ENCODE measurements at places on chromosomes 16 and 17.
A peak's percentile ranks its signal among the peaks of the same experiment; 100 is the strongest.

- no peak for DNase-seq
Observed at GRCh38 chr16:72149676-72150464, 22.1 kb downstream of the PMFBP1 start.

DNA sequence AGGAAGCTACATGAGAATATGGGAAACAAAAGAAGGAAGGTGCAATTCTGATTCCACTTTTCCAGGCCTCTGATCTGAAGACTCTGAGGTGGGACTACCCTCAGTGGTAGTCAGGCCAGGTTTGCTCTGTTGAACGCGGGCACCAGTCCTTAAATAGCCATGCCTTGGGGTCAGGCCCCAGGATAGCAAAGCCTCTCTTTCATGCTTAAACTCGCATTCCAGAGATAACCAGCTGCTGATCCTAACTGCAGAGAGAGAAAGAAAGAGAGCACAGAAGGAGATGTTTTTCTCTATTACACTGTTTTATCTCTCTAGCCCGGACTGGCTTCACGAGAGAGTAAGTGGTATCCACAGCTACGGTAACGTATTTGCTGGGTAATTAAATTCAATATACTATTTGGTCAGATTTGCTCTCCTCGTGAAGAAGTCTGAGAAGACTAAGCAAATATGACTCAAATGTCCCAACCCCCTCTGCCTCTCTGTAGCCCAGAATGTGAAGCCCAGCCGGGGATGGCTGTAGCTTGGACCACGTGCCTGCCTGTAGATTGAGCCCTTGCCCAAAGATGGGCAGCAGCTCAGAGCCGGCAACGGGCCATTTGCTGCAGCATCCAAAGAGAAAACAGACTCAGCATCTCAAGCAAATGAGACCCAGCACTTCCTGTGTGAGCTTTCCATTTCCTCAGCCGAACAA lies 122.2 kb downstream of the SMG6 start:
- peak; percentile 95 for DNase-seq

DNA sequence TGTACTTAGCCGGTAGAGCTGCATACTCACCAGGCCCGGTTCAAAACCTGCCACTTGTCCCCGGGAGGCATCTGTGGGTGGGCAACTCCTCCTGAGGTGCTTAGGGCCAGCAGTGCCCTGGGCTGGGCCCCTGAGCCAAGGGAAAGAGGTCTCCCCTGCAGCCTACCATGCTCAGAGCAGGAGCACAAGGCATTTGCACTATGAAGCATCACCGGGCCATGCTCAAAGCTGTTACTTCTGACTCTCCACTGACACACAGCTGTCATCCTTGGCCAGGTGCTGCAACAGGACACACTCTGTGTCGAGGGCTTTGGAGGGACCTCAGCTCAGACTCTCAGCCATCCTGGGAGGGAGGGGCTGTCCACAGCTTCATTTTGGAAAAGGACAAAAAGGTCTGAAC lies 37.2 kb downstream of the SLC38A8 start:
- no peak for DNase-seq

- DNase-seq = peak; percentile 86
Observed at GRCh38 chr17:20010099-20010863, 1.1 kb downstream of the SPECC1 start.

- no peak for DNase-seq
Observed at GRCh38 chr16:57566436-57566835, 24.0 kb downstream of the ADGRG5 start.

- no peak for DNase-seq
Observed at GRCh38 chr17:21059761-21060160, 16.9 kb upstream of the USP22 start.

DNA sequence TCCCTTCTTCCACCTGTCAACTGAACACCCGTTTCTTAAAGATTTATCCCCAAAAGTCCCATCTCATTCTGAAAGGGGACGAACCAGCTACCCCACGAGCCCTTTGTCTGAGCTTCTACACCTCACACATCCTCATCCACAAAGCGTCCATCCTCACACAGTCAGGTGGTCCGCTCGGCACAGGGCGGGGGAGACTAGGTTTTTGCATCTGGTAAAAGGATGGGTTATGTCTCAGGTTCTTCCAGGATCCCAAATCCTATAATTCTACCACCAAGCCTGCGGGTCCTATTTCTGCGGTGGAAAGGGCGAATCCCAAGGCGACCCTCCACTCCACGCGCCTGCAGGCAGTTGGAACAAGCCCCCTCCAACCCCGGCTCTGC lies 458 bp downstream of the GFOD2 start:
- DNase-seq = no peak

DNA sequence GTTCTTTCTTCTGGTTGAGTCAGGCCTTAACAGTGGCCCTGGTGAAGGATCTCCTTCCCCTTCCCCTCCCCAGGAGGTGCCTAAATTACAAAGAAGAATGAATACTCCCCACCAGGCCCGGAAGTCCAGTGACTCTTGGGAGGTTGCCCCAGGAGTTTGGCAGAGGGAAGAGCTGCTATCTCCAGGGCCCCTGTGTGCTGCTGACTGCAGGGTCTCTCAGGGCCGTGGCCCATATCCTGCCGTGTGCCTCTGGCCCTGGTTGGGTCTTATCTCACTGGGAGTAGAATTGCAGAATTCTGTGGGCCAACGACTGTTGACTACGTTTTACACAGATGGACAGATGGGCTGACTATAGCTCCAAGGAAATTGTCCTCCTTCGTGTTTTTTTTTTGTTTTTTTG lies 28.0 kb downstream of the AKAP1 start:
- no peak for DNase-seq

GRCh38 chr17:10316801-10317542 lies 55.8 kb downstream of the MYH13 start:
- DNase-seq = no peak

- DNase-seq = peak; percentile 25
Observed at GRCh38 chr17:27760069-27760885, 40.1 kb downstream of the NOS2 start.

GRCh38 chr17:18257982-18258355 lies 569 bp downstream of the FLII start:
- DNase-seq = peak; percentile 84

DNA sequence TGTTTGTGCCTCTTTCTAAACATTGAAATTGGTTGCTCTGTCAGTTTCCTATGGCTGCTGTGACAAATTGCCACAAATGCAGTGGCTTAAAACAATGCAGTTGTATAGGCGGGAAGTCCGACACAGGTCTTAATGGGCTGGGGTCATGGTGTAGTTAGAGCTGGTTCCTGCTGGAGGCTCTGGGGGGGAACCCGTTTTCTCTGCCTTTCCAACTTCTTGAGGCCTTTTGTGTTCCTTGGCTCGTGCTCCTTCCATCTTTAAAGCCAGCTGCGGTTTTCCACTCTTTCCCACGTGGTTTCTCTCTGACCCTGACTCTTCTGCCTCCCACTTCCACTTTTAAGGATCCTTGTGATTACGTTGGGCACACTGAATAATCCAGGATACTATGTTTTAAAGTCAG lies 12.5 kb downstream of the EPN2 start:
- no peak for DNase-seq

GRCh38 chr17:45036691-45037090 lies 14.7 kb downstream of the DCAKD start:
- DNase-seq = no peak

GRCh38 chr17:13027246-13027645 lies 9.4 kb upstream of the ELAC2 start:
- DNase-seq = peak; percentile 12

- no peak for DNase-seq
Observed at GRCh38 chr16:87696726-87697125, 69.1 kb downstream of the KLHDC4 start.

GRCh38 chr17:78128551-78129350 lies at the start of gene TMC6:
Gene TMC6 (minus strand): TSS chr17:78128755. CDS start chr17:78126832, 1,923 bp downstream.
- no peak for DNase-seq

DNA sequence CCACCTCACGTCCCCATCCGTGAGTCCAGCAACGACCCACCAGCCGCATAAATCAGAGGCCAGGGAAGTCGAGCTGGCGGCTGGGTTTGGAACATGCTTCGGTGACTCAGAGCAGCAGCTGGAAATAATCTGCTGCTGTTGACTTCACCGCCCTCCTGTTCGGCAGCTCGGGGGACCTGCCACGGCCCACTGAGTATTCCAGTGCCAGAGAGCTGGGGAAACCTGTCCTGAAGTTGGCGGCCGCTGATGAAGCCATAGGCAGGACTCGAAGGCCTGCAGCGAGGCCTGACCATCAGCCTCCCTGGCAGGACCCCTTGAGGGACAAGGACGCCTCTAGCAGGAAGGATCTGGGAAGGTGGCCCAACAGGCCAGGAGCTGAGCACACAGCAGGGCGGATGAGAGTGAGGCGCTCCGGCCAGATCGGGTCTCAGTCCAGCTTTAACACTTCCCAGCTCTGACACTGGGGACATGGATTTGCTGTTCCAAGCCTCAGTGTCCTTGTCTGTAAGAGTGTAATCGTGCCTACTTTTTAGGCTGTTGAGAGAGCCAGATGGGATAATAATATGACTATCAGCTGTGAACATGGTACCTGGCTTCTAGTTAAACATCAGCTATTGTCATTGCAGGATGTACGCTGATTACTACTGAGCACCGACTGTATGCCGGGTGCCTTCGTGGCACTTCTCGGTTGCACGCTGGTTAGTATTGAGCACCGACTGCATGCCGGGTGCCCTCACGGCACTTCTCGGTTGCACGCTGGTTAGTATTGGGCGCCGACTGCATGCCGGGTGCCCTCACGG lies 50.4 kb upstream of the CIBAR2 start:
- peak; percentile 92 for DNase-seq

DNA sequence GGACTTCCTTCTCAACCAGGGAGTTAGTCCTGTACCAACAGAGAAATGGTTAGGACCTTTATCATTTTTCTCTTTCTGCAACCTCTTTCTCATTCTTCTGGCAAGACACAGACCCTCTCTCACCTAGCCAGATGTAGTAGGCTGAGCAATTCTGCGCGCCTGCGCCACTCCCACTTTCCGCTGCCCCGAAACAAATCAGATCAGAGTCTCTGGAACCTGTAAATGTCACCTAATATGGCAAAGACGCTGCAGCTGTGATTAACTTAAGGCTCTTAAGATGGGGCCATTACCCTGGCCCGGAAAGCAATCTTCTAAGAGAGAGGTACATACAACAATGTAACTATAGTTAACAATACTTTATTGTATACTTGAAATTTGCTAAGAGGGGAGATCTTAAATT lies 94.3 kb upstream of the ASIC2 start:
- no peak for DNase-seq

- no peak for DNase-seq
Observed at GRCh38 chr17:73359987-73360410, 48.2 kb upstream of the CDC42EP4 start.

DNA sequence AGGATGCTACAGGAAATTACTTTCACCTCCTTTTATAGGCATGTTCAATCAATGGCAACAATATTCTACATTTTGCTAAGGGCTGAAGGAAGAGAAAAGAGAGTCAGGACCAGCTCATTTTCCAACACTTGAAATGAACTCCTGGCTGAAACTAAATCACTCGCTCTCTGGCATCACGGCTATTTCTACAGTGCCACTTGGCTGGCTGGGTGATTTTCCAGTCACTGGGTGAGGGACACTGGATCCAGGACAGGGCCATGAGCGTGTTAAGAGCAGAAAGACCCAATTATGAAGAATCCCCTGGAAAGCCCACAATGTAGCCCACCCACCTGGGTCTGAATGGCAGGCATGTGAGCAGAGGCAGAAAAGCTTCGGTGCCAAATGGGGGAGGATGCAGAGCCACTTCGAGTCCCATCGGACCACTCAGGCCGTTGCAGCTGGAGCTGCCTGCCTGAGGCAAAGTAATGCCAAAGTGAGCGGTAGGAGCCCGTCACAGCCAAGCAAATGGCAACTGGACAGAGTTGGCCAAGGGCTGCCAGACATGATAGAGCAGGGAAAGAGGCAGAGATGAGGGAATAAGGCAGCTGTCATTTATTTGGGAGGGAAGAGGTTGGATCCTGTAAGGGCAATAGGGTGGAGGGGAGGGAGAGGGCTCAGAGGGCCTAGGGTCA lies 246.2 kb downstream of the STX8 start:
- DNase-seq = no peak

DNA sequence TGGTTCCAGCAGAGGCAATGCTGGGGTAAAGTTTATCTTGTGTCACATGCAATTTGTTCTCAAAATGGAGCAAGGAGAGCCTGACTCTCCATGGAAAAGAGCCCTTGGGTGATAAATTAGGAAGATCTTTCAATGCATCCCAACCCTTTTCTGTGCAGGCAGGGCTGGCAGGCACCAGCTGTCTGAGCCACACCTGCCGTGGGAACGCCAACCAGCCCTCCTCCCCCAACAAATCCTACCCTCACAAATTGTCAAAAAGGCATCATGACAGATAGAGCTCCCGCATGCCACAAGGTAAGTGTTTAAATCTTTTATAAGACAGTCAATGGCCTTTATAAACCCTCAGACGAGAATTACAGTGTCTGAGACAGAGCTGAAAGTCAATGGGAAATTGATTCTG lies 418.5 kb upstream of the CDH5 start:
- no peak for DNase-seq

- DNase-seq = no peak
Observed at GRCh38 chr17:76199469-76199868, 40.8 kb downstream of the RNF157 start.

- no peak for DNase-seq
Observed at GRCh38 chr16:21710938-21711337, 47.2 kb downstream of the OTOA start.

DNA sequence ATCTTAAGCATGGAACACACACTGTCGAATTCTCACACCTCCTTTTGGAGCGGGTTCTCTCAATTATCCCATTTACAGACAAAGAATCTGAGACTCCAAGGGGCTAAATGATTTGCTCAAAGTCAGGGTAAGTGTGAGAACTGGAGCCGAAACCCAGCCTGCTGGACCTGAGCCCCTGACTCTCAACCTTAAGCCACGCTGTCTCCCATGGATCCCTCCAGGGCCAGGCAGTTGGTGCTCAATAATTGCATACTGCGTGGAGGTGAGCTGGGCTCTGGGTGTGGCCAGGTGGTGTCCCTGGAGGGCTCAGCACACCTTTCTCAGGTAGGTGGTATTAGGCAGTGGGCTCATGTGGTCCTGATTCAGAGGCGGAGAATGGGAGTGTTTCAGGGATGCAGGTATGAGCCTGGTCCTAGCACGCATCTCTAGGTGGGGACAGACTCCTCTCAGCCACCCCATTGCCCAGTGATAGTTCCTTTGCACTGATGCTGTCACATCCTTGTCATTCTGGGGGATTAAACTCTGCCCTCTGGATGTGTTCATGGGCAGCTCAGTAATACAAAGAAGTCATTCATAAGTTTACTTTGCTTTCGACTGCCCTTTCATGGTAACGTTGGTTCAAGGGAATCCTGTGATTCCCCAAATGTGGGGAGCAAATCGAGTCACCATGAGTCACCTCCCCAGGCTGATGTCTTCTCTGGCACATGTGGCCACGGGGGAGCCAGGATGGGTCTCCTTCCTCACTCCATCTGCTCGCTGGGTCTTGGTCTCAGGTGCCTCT lies 399.5 kb upstream of the TNRC6C start:
- DNase-seq = no peak

Measured in foreskin fibroblast (primary cell).